ENCODE measurements at places on chromosomes 1 and 21.
A peak's percentile ranks its signal among the peaks of the same experiment; 100 is the strongest.

- no peak for DNase-seq
Observed at GRCh38 chr1:214236477-214236876, 44.5 kb upstream of the SMYD2 start.

DNA sequence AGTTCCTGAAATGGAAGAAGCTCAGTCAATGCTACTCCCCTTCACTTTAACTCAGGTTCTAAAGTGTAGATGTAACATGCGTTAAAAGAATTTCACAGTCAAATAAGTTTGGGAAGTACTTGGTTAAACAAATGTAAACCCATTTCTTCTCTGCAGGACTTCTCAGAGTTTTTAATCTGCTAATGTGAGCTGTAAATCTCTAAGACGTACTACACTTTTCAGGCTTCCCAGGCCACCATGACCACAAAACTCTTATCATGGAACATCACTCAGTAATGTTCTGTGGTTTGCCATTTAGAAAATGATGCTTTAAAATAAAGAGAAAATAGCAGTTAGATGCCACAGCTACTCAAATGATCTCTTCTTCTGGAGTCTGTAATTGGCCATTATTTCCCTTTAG is 104.3 kb downstream of the HHIPL2 start:
- DNase-seq, result no peak

GRCh38 chr1:48547561-48548220 is 75.7 kb upstream of the SPATA6 start:
- no peak for DNase-seq

DNA sequence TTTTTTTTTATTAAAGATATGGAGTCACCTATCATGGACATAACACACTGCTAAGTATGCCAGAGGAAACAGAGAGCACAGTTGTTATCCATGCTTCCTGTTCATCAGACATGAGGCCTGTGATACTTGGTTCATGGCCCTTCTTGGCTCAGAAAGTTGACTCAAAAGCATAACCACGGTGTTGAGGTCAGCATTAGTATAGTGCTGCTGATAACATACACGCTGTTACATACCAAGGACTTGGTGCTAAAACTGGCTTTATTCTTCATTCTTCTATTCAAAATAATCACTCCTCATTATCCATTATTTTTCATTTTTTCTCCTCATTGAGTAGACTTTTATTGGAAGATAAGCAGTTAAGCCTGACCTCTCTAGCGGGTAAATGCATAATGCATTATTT is 464.1 kb downstream of the ADGRL2 start:
- no peak for DNase-seq

DNA sequence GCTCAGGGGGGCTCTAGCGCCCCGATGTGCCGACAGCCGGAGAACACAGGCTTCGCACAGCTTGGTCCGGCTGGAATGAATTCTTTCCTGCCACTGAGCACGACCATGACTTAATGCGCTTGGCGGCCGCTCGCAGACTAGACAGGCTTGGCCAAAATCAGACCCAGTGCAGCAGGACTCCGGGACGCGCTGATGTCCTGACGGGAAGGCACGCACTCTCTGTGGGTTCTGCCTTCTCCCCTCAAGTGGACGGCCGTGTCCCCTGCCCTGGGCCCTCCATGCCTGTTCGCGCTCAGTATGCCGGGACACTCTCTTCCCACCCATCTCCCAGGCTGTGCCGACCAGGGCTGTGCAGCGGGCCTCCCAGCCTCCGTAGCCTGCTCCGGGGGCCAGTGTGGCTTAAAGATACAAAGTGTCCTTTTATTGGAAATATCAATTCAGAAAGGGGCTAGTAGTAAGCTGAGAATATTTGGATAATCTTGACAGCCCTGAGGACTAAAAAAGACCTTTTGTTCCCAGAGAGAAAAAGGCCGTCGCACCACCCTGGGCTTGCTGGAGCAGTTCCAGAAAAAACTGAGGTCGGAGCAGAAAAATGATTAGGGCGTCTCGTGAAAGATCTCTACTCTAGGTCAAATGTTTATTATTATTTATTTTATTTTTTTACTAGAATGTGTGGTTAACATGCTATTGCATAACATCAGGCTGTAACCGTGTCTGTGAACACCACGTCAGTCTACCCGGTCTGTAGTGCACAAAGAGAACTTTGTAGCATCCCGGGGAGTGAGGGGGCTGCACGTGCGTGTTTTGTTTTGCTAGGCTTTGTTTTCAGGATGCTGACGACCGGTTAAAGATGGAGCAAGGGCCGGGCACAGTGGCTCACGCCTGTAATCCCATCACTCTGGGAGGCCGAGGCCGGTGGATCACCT is 88.1 kb upstream of the ARHGEF16 start:
- DNase-seq, result peak; percentile 89

GRCh38 chr1:247322442-247322841 is 9.2 kb downstream of the ZNF496 start:
- no peak for DNase-seq

DNA sequence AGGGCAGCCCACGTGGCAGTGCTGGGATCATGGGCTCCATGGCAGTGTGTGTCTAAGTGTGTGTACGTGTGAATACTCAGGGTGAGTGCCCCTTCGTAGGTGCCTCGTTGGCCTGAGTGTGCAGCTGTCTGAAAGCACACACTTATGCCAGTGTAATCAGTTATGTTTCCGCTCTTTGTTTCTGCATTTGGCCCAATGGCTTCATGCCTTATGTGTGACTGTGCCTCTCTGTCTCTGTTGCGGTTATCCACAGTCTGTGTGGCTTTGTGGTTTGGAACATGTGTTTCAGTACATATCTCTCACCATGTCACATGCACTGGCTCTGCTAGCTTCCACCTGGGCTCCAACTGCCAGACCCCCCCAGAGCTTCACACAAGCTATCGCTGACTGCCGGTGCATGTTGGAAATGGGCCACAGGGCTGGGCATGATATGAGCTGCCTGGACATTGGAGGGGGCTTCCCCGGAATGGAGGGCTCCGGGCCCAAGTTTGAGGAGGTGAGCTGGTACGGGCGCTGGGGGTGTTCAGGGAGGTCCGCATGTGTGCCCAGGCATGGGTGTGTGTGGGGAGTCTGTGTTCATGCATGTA is 70.3 kb upstream of the TINAGL1 start:
- DNase-seq, result no peak

- no peak for DNase-seq
Observed at GRCh38 chr1:3578906-3579305, 32.4 kb downstream of the MEGF6 start.

DNA sequence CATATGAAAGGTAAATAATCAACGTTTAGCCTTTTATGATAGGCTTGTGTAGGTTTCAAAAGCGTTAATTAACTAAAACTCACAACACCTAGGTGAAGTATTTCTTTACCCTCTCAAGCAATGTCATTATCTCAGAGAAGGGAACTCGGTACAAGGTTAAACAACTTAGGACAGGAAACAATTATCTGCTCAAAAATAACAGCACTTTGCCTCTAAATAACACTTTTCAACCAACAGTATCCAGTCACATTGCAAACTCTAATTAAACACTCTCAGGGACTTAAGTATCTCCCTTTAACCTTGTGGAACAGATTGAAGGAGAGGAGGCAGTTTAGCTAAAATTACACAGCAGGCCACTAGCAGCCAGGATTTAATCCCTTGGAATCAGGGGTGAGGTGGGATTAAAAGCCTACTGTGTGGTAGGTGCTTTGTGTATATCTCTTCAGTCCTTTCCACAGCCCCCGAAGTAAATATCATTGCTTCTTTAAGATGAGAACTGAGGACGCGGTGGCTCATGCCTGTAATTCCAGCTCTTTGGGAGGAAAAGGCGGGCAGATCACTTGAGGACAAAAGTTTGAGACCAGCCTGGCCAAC is 5.2 kb upstream of the AKNAD1 start:
- DNase-seq, result no peak

DNA sequence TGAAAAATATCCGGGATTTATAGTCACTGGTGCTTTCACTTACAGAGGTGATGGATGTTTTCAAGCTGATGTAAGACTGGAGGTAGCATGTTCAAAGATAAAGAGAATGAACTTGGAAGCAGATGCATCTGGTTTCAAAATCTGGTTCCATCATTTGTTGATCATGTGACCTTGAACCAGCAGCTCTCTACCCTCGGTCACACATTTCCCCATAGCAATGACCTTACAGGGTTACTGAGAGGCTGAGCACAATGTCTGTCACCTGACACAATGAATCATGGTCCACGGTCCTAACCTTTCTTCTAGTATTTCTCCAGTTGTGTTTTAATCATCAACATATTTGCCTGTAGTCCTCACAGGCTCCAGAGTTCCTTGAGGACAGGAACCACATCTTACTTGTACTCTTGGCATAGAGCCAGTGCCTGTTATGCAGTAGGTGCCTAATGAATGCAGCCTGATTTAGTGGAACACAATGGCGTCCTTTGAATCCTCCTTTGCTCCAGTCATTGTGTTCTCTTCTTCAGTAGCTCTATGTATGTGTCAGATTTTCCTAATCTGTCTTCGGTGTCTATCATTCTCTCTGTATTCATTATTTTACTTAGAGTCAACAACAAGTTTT is 667.3 kb downstream of the PTPRU start:
- no peak for DNase-seq

- DNase-seq, result no peak
Observed at GRCh38 chr1:24253571-24253970, 65.6 kb upstream of the GRHL3 start.

GRCh38 chr1:184956999-184957700 is 17.2 kb downstream of the NIBAN1 start:
- no peak for DNase-seq

DNA sequence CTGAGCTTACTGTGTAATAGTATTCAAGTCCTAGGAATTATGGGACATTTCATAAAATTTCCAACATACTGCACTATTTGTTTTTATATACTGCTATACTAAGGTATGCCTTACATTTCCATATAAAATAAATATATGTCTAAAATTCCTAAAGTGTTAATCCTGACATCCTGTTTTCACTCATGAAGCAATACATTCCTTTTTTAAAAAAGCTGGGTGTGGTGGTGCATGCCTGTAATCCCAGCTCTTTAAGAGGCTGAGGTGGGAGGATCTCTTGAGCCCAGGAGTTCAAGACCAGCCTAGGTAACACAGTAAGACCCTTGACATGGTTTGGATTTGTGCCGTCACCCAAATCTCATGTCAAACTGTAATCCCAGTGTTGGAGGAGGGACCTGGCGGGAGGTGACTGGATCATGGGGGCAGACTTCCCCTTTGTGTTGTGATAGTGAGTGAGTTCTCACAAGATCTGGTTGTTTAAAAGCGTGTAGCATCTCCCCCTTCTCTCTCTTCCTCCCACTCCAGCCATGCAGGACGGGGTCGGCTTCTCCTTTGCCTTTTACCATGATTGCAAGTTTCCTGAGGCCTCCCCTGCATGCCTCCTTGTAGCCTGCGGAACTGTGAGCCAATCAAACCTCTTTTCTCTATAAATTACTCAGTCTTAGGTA is 5.8 kb downstream of the CDC42BPA start:
- no peak for DNase-seq

- DNase-seq, result peak; percentile 69
Observed at GRCh38 chr21:39084073-39084472, 99.2 kb downstream of the PSMG1 start.

DNA sequence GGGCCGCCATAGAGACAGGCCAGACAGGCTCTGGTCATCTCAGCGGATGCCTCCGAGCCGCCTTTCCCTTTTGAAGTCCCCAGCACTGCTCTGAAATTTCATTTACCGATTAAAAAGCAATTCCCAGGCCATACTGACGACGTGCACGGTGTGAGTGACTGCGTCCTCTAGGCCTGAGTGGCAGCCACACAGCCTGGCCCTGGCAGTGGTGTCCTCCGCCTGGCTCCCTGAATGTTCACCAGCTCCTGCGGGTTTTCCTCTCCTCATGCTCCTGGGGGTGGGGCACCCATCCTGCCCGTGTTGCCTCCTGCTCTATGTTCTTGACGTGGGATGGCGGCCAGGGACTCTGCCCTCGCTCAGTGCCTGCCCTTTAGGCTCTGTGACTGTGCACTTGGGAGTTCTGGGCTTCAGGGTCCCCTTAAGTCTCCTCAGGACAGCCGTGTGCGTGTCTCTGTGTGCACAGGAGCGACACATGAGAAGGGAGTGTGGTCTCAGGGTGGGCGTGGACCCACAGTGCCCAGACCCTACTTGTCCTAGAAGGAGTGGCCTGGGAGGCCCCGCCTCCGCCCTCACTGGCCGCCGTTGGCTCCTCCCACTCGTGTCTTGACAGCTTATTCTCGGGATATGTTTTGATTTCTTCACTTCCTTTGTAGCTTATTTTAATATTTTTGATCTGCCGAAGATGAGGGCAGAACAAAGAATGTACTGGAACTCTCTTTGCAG is 3.6 kb downstream of the SKI start:
- DNase-seq, result peak; percentile 97

DNA sequence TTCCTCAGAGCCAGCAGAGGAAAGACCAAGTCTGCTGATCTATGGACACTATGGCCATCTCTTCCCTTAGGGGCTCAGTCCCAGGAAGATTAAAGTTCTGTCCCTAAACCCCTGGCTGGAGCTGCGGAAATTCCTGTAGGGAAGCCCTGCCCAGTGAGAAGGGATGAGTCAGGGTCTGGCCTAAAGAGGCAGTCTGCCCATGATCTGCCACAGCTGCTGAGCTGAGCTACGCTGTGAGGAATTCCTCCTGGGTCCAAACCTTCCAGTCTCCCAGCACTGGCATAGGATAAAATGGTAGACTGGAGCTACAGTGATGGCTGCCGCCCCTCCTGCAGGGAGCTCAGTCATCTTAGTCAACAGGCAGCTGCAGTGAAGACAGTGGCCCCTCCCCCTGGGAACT is 213.7 kb downstream of the BRINP2 start:
- DNase-seq, result no peak

- DNase-seq, result no peak
Observed at GRCh38 chr1:26164036-26164860, 4.5 kb downstream of the C1orf232 start.

DNA sequence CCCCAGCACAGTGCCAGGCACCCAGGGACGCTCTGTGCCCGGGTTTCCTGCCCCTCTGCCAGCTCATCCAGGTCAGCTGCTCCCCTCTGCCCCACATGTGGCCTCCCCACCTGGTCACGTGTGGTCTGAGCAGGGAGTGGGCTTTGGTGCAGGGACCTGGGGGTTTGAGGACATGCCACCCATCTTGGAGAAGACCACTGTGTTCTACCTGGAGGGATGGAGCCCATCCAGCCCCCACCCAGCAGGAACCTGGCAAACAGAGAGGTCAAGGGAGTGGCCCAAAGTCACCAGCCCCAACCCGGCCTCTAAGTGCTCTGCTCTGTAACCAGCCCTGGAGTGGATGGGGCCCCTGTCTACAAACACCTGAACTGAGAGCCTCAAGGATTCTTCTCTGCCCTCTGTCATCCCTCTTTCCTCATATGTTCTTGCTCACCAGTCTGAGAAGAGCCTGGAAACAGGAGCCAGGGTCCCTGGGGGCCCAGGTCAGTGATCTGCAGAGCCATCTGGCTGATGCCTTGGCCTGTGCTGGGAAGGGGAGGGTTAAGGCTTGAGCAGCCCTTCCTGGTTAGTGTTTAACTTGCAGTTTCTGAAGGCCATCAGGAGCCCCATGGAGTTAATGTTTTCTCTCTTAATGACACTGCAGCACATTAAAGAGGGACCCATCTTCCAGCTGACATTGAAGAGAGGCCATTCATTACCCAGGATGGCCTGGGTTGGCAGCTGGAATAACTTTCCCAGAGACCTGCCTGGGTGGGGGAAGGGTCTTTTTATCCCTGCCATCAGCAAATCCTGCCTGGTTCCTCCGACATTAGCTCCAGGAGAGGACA is 235.4 kb downstream of the PTPRU start:
- DNase-seq, result peak; percentile 35

GRCh38 chr1:62384276-62385005 is 52.4 kb upstream of the USP1 start:
- DNase-seq, result no peak

All from coronary artery (tissue), 2 donors.